ENCODE measurements at places on chromosomes 7 and 10. TPM values are rescaled to one million over a fixed set of nuclear protein-coding genes. Genes with fewer than 3 reads are reported as not detected.

DNA sequence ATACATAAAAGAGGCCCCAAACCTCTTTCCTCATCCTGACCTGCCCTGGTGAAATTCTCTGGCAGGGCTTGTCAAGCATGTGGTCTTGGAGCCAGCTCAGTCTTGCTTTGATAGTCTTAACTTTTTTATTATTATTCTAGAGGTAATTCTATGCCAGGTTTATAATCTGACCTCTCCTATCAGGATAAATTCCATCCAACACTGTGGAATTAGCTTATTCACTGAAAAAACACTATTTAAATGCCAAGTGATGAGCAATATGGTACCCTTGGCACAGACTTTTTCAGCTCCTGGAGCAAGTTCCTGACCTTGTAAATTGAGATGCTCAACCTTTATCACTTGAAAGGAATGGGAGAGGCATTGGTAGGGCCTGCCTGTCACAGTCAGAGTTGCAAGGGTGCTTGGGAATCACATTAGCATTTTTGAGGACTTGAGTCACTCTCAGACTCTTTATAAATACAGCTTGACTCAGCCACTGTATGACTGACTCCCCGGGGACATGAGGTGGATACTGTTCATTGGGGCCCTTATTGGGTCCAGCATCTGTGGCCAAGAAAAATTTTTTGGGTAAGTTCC, at the start of gene CPA4:
TSS of gene CPA4 (plus strand) at position 480 of the 576 bp plus-strand sequence. CDS start at position 500, 20 bp downstream.
- DNase-seq, result no peak

EBLN1 gene
- polyA plus RNA-seq, result not detected

DNA sequence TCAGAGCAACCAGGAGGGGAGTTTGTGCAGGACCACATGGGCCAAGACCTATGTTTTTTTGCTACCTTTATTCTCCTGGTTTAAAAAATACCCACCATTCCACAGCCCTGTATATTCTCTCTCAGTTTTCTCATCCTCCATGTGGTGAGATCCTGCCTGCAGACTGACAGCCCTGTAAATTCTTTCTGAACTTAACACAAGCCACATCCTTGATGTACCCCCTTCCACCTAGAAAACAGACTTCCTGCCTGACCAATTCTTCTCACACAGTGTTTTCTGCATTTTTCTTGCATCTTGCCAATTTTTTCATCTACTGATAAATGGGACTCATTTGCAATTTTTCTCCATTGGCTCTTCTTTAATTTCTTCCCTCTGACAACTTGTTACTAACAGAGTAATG, 78.4 kb downstream of the INSYN2A start:
- DNase-seq, result no peak

GRCh38 chr10:49168831-49169500, 19.2 kb downstream of the TMEM273 start:
- DNase-seq, result no peak

CUZD1 gene
- polyA plus RNA-seq, result 1.4 TPM

DNA sequence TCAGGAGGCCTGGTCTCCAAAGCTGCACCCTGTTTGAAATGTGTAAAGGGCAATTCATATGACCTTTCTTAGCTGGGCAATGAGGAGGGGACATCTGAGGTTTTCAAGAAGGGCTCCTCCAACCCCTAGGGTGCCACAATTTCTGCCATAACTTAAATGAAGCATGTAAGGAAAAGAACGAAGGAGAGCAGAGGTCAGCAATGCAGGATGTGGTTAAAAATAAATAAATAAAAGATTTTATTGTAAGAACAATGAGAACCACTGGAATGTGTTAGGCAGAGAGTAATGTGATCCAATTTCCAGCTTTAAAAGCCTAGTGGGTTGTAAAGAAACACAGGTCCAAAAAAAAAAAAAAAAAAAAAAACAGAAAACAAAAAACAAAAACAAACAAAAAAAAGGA, 673.1 kb downstream of the TNS3 start:
- DNase-seq, result no peak

ANKRD16 gene
- 10.3 TPM for polyA plus RNA-seq

SEMA3C gene
- polyA plus RNA-seq, result 30.0 TPM

DNA sequence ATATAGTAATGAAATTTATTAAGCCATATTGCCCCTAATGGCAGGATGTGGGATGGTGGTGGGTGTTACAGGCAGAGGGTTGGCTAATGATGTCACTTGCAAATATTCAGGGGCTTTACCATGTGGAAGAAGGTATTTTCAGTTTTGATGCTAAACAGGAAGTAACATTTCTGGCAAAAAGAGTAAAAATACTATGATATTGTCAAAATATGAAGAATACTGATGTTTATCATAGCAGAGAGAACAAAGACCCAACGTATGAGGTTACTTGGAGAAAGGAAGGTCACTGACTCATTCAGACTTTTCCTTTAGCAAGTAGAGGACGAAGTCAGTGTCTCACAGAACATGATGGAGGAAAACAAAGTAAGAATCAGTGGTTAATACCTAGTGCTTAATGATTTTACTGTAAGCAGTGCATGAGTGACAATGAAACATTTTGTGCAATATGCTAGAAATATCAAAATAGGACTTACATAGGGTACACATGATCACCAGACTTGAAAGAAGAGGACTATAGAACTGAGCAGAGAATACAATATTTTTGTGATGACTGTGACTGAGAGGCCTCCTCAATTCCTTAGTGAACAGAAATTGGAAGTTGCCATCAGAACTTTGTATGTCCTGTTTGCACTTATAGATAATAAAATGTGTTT, 89.7 kb upstream of the STEAP4 start:
- DNase-seq, result no peak

GRCh38 chr7:130481898-130482297, 10.0 kb upstream of the MEST start:
- DNase-seq, result no peak

FKBP6 gene
- 0.22 TPM for polyA plus RNA-seq

DNA sequence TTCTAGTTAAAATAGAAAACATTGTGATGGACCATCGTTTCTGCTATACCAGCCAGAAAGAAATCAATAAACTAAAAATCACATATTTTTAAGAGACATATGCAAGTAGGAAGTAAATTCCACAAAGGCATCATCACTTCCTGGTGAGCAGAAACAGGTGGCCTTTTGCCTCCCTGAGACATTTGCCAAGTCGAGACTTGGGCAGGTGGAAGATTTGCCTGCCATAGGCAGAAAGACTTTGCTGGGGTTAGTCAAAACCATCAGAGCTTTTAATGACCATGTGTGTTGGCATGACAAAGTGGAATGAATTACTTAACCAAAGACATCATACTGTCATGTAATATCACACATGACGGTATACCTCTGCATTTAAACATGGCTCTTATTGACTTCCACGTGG, 66.0 kb upstream of the FGL2 start:
- no peak for DNase-seq

DNA sequence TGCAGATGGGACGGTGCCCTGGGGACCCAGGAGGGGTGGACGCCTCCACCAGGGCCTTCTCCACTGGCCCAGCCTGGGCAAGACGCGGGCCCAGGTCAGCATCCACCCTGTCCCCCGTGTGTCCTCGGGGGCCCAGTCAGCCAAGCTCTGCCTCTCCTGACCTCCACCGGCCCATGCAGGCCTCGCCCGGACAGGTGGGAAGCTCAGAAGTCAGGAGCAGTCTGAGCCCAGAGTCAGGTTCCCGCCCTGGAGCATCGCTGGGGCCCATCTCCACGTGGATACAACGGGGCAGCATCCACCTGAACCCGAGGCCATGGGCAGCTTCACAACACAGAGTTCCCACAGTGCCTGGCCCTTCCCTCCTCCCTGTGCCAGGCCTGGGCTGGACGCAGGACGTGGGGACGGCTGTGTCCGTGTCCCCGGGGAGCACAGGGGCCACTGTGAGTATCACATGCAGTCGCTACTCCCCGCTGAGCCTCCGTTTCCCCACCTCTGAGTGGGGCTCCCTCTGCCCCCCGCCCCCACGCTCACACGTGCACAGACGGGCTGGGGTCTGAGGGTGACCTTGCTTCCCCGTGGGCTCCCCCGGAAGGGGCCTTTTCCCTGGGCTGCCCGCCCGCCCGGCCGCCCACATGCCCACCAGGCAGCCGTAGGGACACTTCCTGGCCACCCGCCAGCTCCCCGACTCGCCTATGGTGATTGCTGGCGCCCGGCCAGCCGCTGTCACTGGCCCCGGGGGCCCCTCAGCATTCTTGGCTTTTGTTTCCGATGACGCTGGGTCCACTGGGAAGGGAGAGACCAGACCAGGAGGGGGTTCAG, 64.3 kb downstream of the PDGFA start:
- no peak for DNase-seq

ADAMTS14 gene
- 0.79 TPM for polyA plus RNA-seq

DNA sequence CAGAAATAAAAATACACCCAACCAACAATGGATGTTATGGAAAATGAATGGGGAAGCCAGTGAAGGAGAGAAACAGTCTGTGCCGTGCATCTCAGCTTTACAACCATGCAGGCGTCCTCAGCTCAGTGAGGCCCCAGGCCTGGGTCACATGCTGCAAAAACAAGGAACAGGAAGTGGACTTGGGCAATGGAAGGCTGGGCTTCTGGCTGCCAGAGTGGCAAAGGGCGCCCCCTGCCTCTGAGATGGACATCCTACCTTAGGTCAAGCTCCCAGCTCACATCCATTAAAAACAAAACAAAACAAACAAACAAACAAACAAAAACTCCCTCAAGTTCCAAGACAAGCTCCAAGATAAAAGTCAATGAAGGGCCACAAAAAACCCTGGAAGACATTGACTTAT, 54.7 kb upstream of the AFAP1L2 start:
- no peak for DNase-seq

DNA sequence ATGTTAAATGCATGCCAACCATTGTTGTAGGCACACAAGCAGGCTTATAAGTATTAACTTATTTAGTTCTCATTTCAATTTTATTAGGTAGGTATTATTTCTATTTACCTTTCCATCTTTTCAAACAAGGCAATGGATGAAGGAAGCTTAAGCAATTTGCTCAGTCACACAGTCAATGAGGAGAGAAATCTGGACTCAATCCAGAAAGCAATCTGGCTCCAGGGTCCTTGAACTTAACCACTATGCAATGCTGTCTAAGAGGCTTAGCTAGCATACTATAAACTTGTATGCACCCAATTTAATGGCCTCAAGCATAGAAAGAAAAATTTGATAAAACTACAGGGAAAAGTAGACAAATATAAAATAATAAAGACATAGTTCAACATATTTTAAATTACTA, 88.6 kb downstream of the VWDE start:
- no peak for DNase-seq

GRCh38 chr7:155770241-155770640, 42.0 kb downstream of the SHH start:
- no peak for DNase-seq

GRCh38 chr7:17015598-17016031, 133.8 kb upstream of the AGR3 start:
- no peak for DNase-seq

DNA sequence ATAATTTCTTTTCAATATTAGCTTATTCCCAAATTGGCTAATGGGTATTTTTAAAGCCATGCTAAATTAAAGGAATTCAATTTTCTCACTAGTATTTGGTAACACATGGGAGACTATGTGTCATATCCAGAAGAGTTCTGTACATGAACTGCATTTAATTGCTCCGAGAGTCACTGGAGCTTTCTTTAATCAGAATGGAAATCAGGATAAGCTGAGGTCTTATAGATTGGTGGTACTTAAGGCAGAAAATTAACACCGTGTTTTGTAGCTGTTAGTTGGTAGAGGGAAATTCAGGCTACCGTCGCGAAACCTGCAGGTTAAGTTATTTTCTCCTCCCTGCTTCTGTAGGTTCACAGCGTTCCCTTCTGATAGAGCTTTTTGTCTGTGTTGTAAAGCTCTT, at the start of gene WEE2:
TSS of gene WEE2 (plus strand) at position 3 of the 400 bp plus-strand sequence. CDS start 406 bp downstream, outside the sequence.
- DNase-seq, result no peak

DNA sequence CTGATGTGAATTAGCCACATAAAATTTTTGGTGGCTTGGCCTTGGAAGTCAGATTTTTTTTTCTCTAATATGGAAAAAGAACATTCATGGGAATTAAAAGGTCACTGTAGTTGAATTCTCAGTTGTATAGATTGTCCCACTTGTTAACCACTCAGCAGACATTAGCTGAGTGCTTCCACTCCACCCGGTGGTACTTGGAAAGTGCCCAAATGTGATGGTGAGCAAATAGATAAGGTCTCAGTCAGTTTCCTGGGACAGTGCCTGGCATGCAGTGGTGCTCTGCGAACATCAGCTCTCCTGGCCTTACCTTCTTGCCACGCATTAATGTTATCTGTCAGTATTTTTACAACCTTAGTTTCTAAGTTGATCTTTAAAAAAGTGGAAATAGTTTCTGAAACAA, 1.4 kb downstream of the ATP5F1C start:
- DNase-seq, result no peak

GRCh38 chr7:99380032-99380822, 5.7 kb downstream of the ARPC1B start:
- DNase-seq, result no peak

- DNase-seq, result no peak
Measured at GRCh38 chr10:88849234-88849633, 2.4 kb downstream of the ANKRD22 start.

DNA sequence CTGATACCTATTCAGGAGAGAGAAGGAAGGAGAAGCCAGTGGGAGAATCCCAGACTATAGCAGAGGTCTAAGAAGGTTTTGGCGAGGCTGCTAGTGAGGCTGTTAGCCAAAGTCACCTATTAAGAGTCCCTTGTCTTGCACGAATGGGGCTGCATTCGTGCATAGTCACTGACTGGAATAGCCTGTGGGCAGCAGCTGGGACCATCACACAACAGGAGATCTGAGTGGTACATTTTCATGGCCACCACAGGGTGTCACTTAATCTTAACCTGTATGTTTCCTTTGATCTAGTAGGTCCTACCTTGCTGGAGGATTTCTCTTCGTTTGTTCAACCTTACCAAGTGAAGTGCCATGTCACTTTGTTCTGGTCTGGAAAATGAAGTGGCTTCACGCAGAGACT, 319.9 kb downstream of the BMPER start:
- DNase-seq, result no peak

DNA sequence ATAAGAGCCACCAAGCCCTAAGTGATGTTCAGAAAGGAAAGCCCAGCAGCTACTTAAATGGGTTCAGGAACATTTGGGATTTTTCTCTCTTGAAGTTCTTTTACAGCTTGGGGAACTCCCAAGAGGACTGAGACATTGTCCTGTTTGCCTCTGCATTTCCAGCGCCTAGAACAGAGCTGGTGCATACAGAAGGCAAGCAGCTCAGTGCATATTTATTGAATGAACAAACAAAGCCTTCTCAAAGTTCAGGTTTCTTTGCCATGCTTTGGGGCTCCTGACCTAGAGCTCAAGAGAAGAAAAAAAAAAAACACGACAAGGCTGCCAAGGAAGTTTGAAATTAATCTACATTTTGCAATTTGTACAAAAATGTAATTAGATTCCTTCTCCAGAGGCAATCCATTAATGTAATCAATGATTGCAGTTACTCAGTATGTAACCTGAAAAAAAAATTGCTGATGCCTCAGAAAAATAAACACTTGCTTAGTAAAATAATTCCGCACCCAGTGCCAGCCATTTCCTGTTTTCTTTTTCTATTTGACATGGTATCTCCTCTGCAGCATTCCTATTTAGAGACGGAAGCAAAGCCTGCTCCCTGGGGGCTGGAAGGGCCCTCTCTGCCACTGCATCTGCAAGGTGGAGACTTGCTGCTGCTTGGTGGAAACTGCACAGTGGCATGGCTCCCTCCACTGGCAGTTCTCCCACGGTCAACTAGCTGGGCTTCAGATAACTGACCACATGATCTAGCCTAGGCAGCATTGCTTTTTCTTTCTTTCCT, 157.3 kb downstream of the TMEM178B start:
- no peak for DNase-seq

HEPACAM2 gene
- polyA plus RNA-seq, result 6.5 TPM

ATP6V0E2 gene
- polyA plus RNA-seq, result 20.4 TPM

LLCFC1 gene
- 0.43 TPM for polyA plus RNA-seq

MMP21 gene
- 0.29 TPM for polyA plus RNA-seq

- no peak for DNase-seq
Measured at GRCh38 chr10:3173171-3173878, 743 bp upstream of the PITRM1 start.

- DNase-seq, result no peak
Measured at GRCh38 chr7:90764848-90765570, 168.9 kb downstream of the CDK14 start.
